A549 (cell line): ENCODE measurements at places on chromosomes 13 and 19. TPM values are rescaled to one million over a fixed set of nuclear protein-coding genes. Genes with fewer than 3 reads are reported as not detected.
A peak's percentile ranks its signal among the peaks of the same experiment; 100 is the strongest.

Gene BRCA2
- polyA plus RNA-seq, result 2.6 to 3.6 TPM (median 3.4 TPM) in 3 replicates

Gene CEACAM20
- 0.05 TPM in 1 of 3 replicates, not detected in the others for polyA plus RNA-seq

Gene CACNG7
- 6.3 to 7.6 TPM (median 6.8 TPM) in 3 replicates for polyA plus RNA-seq

Gene ACER1
- not detected in 3 replicates for polyA plus RNA-seq

Gene KCNRG
- 0.29 to 0.63 TPM (median 0.53 TPM) in 3 replicates for polyA plus RNA-seq

Gene CTXN1
- 7.9 to 10.7 TPM (median 9.9 TPM) in 3 replicates for polyA plus RNA-seq

Gene COG3
- polyA plus RNA-seq, result 8.2 to 9.1 TPM (median 9.0 TPM) in 3 replicates

Gene LILRA1
- polyA plus RNA-seq, result not detected in 3 replicates

- DNase-seq, result no peak
Measured at GRCh38 chr13:97976610-97977521, 23.4 kb downstream of the IPO5 start.

DNA sequence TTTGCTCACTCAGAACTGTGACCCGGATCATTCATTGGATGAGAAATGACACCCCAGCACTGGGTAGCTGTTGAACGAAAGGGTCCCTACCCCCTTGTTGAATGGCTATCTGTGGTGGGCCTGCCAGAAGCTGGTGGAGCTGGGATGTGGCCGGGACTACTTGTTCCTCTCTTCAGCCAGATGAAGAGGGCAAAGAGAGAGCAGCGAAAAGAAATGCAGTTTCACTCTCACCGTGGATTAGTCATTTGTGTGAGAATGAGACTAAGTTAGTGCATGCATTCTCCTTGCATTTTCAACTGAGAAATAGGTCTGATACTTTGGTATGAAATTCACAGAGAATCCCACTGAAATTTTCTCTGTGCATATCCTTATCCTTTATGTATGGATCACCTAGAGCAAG lies 553.1 kb downstream of the IRS2 start:
- DNase-seq, result no peak

GRCh38 chr13:48504606-48505005 lies 28.3 kb downstream of the RCBTB2 start:
- DNase-seq, result no peak

GRCh38 chr19:3674784-3675543 lies 25.3 kb downstream of the PIP5K1C start:
- DNase-seq, result no peak

DNA sequence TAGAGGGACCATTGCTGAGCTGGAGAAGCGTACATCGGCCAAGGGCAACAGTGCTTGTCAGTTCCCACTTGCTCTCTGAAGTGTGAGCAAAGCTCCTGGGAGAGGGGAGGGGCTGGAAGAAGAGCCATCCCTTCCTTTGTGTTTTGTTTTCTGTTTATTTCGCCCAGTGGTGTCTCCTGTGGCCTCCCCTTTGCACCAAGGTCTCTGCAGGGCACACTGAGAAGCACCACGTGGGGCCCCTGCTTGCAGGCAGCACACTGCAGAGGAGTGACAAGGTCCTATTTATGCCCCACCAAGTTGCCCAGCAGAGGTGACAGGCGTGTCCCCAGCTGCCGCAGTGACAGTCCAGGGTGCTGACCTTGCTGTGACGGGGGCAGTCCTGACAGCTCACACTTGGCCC lies 24.0 kb downstream of the GRIN2D start:
- no peak for DNase-seq

GRCh38 chr19:38182536-38183210 lies 41.3 kb downstream of the DPF1 start:
- no peak for DNase-seq

DNA sequence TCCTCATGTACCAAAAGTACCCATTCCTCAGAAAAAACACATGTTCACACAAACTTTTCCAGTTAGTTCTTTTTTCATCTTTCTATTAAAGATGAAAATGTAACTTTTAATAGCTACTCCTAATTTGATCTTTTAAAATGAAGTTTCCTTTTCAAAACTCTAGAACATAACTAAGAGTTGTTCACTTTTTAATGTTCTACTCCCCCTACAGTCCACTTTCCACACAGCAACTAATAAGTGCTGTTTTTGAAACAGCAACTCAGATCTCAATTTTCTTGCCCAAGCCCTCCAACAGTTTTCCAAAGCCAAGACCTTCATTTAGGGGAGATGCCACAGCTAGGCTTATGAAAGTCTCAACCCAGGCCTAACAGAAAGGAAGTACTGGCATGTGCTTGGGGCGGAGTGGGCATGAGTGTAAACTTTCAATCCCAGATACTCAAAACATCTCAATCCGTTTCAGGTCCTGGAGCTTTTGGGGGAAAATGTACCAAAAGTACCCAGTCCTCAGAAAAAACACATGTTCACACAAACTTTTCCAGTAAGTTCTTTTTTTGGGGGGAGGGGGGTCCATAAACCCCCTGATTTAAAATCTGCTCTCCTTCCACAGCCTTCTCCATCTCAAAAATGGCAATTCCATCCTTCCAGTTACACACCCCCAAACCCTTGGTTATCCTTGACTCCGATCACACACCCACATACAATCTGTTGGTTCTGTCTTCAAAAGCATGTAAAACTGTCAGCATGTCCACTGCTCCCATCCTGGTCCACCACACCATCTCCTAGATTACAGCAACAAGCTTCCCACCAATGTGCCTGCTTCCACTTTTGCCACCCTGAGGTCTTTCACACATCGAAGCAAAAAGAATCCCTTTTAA lies 2.0 kb downstream of the FBL start:
- DNase-seq, result peak; percentile 79

- DNase-seq, result no peak
Measured at GRCh38 chr13:97422118-97423054, 11.6 kb upstream of the RAP2A start.

- peak; percentile 25 for DNase-seq
Measured at GRCh38 chr13:79405501-79405830, 589 bp downstream of the RBM26 start.

DNA sequence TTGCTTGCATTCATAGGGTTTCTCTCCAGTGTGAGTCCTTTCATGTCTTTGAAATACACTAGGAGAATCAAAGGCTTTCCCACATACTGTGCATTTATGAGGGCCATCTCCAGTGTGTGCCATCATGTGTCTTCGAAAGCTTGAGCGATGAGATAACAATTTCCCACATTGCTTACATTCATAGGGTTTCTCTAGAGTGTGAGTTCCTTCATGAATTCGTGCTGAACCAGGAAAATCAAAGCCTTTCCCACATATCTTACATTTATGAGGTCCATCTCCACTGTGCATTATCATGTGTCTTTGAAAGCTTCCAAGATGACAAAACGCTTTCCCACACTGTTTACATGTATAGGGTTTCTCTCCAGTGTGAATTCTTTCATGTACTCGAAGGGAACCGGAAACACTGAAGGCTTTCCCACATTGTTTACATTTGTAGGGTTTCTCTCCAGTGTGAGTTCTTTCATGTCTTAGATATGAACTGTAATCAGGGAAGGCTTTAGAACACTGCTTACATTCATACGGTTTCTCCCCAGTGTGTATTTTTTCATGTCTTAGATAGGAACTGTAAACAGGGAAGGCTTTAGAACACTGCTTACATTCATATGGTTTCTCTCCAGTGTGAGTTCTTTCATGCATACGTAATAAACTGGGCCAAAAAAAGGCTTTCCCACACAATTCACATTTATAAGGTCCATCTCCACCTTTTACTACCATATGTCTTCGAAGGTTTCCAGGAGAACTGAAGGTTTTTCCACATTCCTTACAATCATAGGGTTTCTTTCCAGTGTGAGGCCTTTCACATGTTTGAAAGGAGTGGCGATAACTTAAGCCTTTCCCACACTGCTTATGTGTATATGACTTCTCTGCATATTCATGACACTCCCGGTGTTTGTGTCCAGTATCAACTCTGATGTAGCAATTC lies 21.4 kb downstream of the ZNF44 start:
- no peak for DNase-seq

GRCh38 chr19:46976845-46977320 lies 42.8 kb upstream of the NPAS1 start:
- DNase-seq, result no peak

GRCh38 chr13:109476001-109476400 lies 310.4 kb downstream of the IRS2 start:
- no peak for DNase-seq

DNA sequence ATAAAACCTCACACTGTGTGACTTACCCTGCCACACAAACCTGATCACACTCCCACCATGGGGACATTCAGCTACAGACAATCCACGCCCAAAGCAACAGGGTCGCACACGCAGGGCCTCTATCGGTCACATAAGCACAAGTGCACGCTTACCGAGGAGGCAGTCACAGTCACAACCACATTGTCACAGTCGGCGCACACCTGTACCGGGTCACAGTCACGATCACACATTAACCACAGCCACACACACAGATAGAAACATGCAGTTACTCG lies 579 bp downstream of the ZNF566 start:
- no peak for DNase-seq

DNA sequence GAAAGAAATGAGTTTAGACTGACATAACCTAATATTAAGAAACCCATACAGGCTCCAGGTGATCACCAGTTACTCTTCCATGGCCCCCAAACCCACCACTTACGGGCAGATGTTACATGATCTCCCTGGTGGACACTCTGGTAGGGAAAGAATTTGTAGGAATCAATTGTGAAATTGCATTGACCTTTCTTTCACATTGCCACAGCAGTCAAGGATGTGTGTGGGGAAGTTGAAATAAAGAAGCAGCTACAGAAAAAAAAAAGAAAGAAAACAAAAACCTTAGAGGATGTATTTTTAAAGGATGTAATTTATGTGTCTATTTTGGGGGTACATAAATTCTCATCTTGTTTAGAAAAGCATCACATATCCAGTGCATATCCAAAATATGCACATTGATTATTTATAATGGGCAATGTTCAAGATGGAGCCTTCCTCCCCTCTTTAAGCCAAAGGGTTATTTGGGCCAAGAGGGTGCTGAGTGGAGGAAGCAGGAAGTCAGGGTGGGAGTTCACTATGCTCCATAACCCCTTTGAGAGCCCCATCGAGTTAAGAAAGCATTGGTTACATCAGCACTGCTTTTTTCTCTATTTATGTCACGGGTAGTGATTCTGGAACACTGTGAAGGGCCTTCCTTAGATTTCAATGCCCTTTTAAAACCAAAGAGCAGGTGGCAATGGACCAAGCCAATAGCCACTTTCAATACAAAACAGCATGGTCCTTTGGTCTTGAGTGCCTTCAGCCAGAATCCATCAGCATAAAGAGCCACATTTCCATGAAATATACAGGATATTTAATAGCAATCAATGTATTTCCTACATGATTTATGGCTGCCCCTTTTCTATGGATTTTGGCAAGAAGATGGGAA lies 169.6 kb downstream of the LACC1 start:
- no peak for DNase-seq

- DNase-seq, result no peak
Measured at GRCh38 chr13:45933203-45933908, 81.8 kb upstream of the SIAH3 start.

DNA sequence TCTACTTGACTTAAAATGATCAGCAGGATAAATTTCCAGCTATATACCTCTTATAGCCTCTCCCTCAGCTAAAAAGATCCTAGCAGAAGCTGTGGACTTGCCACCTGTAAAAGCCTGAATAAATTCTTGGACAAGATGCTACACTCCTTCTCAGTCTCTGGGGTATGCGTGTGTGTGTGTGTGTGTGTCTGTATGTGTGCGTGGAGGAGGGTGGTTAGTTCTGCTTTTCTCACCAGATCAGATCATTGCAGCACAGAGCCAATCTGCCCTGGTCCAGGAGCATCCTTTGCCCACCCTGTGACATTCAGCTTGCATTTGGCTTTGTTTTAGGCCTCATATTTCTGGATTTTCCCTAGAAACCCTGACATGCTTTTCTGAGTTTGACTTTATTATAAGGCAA lies 438.3 kb downstream of the RFC3 start:
- DNase-seq, result no peak

DNA sequence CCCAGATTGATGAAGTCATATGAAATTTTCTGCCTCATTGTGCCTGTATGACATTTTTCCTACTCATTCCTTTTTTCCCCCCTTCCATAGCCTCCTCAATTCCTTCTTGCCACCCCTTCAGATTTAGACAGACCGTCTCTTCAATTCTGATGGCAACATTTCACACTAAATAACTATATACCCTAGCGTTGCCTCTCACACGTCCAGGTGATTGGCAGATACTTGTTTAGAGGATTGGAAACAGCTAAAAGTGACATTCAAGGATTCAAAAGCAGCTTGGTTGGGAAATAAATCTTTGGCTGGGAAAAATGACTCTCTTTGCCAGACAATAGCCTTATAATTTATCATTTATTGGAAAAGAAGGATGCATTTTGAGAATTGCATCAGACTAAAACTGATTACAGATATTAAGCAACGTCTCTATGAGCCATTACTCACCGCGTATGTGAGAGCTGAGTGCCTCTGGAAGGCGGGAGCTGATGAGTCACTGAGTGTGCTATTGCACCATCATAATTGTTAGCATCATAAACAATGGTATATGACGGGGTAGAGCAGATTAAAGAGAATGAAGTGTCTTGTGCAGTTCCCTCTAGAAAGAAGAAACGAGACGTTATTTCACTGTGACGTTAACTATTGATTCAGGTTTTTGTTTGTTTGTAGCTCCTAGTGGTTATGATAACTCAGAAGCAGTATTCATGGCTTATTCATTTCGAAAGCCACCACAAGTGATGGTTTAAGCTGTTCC lies 61.1 kb upstream of the FAM216B start:
- peak; percentile 81 for DNase-seq

- DNase-seq, result no peak
Measured at GRCh38 chr13:33284031-33284430, 1.5 kb downstream of the STARD13 start.

GRCh38 chr13:113546571-113547237 lies 37.8 kb upstream of the TFDP1 start:
- no peak for DNase-seq

DNA sequence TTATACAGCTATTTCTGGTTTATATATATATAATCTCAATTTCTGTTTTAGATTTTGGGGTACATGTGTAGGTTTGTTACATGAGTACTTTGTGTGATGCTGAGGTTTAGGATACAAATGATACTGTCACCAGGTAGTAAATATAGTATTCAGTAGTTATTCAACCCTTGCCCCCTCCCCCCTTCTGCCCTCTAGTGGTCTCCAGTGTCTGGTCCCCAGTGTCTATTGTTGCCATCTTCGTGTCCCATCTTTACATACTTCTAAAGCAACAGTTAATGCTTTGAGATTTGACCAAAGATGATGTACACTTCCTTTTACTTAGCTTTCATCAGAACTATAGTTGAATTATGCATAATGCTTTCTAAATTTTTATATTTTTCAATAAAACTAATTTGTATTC lies 1623.4 kb upstream of the PRR20A start:
- DNase-seq, result no peak
